Naive thymus-derived CD4-positive, alpha-beta T cell (primary cell): ENCODE measurements at places on chromosomes 1 and 21.

DNA sequence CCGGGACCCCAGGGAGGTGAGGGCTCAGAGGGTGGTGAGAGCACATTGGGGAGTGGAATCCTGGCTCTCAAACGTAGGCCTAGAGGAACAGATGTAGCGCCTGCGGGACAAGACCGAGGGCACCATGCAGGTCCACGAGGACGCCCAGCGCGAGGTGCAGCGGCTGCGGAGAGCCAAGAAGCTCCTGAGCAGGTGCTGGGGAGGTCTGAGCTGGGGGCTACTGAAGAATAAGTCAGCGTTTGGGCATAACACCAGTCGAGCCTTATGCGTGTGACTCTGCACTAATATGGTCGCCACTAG, 2.6 kb upstream of the NBPF3 start:
- no peak for DNase-seq

GRCh38 chr1:92476071-92476631, 10.6 kb downstream of the GFI1 start:
- peak; percentile 50 for DNase-seq

- no peak for DNase-seq
These were observed 149.6 kb upstream of the SGIP1 start for GRCh38 chr1:66384258-66384921.

DNA sequence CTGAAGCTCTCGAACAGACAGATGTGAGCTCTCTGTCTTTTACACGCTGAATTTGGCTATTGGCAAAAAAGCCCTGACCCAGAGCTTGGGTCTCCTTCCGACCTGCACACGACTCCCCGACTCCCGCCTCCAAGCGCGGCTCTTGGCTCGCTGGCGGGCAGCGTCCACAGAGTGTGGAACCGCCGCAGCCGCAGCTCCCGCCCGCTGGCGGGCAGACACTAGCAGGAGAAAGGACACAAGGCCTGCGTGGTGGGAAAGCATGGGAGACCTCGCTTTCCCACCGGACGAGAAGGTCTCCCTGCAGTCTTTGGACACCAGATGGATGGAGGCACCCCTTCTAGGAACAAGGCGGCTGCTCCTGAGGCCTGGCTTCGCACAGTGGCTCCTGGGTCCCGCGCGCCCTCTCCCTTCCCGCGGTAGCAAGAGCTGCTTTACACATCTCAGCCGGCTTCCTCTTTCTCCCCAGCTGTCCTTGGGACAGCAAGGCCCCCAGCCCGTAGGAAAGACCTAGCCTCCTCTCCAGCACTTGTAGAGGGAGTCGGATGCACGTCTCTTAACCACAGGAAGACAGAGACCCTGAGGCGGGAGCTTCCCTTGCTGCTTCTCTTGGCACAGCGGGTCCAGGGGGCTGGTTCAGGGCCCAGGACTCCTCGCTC, 92.1 kb downstream of the PRKAB2 start:
- peak; percentile 28 for DNase-seq

DNA sequence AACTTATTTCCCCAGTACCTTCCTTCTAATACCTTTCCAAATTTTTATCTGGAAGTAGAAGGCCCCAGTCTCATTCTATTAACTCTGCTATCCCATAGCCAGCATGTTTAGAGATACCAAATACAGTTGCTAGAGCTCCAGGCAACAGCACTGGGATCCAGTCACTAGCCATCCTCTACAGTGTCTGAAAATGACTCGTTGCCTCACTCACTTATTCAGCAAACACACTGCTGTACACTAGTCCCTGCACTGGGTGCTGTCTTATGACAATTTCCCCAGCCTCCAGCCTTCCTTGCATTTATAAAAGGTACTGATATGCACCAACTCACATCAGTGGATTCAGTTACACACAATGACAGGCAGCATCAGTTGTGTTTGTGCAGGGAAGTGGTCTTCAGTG, 179.0 kb downstream of the DSCAM start:
- no peak for DNase-seq

- DNase-seq = no peak
These were observed 34.7 kb downstream of the ITPKB start for GRCh38 chr1:226704169-226704937.

DNA sequence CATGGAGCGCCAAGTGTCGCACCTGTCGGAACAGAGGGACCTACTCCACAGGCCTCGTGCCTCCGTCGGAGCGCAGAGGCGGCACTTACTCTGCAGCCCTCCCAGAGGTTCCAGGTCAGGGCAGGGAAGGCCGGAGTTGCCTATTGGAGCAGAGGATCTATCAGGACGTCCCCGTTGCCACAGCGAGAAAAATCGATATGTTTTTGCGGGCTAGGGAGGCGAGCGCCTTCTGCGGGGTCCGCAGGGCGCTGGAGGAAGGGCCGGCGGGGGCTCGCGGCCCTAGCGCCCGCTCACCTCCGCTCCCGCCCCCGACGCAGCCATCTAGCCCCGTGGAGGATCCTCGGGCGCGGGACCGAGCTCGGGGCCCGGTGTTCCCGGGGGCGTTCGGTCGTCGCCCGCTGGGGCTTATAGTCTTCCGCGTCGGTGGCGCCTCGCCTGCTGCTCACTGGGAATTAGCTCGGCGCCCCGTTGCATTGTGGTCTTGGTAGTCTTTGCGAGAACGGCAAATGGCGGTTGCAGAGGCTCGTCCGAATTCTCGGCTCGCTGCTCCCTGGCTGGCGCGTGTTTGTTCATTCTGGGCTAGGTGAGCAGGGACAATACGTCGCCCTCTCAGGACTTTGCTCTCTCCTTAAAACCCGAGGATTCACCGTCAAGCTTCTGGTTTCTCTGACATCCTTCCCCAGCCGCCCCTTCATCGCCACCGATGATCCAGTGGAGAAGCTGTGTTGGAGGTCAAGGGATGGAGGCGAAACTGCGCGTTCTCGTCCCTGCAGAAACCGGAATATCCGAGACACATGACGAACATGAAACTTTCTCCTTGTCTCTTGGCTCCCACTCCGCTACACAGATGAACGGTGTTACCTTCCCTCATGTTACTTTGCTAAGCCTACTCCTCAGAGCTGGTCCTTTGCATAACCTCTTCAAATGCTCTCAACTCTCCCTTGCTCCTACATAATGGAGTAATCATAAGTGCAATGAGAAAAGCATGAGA, at the start of gene JTB:
JTB (minus strand) TSS at position 425 of the 991 bp plus-strand sequence; CDS start at position 3, 422 bp downstream.
- peak; percentile 78 for DNase-seq

DNA sequence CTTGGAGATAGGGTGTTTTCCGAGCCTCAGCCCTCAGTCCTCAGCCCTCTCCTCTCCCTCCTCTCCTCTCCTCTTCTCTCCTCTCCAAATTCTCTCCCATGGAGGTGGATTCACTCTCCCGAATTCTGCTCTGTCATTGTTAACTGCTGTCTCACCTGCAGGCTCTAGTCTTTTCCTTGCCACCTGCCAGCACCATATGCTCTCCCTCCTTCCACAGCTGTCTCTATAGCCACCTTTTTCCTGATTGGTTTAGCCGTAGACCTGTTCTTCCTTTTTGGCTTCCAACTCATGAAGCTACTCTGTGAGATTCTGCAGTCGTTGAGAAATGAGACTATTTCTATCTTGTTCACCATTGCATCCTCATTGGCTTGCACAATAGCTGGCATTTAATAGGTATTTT, 19.7 kb downstream of the COG2 start:
- no peak for DNase-seq

- DNase-seq = no peak
These were observed 71.6 kb upstream of the SOX13 start for GRCh38 chr1:204001166-204001901.

DNA sequence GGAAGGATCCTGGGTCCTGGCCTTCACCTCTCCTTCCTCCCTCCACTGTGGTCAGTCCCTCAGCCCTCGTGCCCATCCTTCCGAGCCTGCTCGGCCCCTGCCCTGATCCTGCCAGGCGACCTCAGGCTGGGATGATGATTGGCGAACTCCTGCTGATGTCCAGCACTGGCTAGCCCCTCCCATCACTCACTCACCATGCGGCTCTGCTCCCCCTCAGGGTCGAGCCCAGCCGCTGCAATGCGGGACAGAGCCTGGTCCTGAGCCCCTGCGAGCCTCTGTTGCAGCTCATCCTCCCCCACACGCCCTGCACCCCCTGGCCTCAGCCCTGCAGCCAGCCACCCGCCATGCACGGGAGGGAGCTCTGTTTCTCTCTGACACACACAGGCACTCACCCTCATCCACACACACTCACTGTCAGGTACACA, 100.2 kb downstream of the DMRTB1 start:
- no peak for DNase-seq

- no peak for DNase-seq
These were observed 108.7 kb downstream of the KCNJ15 start for GRCh38 chr21:38365521-38365920.

GRCh38 chr1:227343206-227343605, 24.9 kb upstream of the CDC42BPA start:
- no peak for DNase-seq

GRCh38 chr21:40688106-40688864, 158.7 kb downstream of the DSCAM start:
- no peak for DNase-seq

GRCh38 chr1:64871256-64871655, 95.1 kb downstream of the JAK1 start:
- DNase-seq = no peak

DNA sequence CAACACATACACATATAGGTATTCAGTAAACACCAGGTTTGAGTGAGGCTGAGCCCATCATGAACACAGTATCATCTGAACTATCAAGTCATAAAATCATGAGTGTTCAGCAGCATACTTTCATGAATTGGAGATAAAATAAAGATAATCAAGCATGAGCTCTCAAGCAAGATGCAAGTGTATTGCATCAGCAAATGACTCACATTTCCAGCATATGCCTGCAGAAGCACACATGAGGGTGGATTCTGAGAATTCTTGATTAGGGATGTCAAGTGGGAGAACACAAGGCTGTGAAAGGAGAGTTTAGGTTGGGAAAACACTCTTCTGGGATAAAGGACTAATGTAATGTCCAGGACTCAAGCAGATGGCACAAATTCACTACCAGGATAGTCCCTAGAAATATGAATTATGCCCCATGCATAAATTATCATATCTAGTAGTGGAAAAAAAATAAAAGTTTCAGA, 299.2 kb downstream of the SRGAP2C start:
- DNase-seq = no peak

DNA sequence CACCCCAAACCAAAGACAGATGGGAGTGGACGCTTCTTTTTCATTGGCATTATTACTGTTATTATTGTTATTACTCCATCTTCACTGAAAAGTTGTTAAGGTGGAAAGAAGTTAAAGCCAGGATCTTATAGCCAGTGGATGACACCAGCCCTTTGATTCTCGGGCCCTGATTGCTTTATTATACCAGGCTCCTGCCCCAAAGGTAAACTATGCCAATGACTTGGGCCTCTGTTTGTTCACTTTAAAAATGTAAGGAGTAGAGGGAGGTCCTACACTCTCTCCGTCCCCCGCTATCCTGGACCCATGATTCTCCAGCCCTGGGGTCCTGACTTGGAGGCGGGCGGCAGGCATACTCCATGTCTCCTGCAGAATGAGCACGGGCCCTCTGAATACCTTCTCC, 106.8 kb downstream of the TOMM20 start:
- DNase-seq = no peak

GRCh38 chr1:111956155-111956771, 33.2 kb downstream of the KCND3 start:
- no peak for DNase-seq

DNA sequence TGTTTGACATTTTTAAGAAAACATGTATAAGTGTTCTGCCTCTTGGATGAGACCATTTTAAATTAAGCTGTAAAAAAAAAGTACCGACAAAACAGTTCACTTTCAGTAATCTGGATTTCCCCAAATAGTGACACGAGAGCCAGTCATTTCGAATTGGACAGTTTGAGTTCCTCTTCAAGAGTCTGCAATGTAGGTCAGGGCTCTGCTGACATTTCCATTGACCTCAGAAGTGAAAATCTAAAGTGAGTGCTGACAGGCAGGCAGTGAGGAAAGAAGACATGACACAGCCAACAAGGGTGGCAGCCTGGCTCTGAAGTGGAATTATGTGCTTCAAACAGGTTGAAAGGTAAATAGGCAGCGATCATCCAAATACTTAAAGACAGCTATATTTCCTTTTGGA, at the start of gene IL23R:
IL23R (plus strand) TSS at position 259 of the 400 bp plus-strand sequence. CDS start 1,667 bp downstream, outside the sequence.
- DNase-seq = no peak
